Stimulated activated CD8-positive, alpha-beta memory T cell treated with anti-CD3 and anti-CD28 coated beads, Interleukin-2, amount 100 ng/mL, for 1 hour (primary cell): ENCODE measurements at places on chromosomes 6 and 20.

- no peak for DNase-seq
Measured at GRCh38 chr20:48171071-48171470, 385.8 kb upstream of the SULF2 start.

GRCh38 chr20:57620274-57620990 lies at the start of gene ZBP1:
ZBP1 (minus strand) TSS chr20:57620426; CDS start chr20:57620295, 131 bp downstream.
- no peak for DNase-seq

GRCh38 chr6:107611094-107611810 lies 121.3 kb downstream of the SOBP start:
- DNase-seq, result no peak

- no peak for DNase-seq
Measured at GRCh38 chr6:109447087-109447486, 6.6 kb downstream of the SMPD2 start.

GRCh38 chr6:67112120-67112519 lies 1405.1 kb upstream of the EYS start:
- no peak for DNase-seq

DNA sequence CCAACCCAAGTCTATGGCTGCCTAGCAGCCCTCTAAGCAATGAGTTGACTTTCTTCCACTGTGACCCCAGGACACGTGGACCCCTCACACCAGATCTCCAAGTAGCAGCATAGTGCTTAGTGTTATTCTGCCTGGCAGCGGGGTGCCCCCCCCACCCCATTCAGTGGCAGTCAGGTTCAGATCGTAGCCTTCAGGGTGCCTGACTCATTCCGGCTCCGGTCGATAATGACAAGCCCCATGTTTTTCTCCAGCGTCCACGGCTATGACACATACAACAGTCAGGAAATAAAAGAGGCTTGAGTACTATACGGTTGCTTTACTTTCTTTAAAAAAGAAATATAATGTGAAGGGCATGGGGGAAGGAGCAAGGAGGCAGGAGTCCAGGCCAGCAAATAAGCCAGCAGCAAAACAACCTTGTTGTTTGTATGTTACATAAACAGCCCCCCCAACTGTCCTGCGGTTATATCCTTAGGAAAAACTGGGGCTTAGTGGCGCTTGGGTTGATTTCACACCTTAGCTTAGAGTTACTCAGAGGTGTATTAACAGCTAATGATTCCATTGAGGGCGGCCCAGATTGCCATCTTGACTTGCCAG lies 23.1 kb downstream of the GNAS start:
- DNase-seq, result no peak
